ENCODE measurements at places on chromosomes 7 and 10. TPM values are rescaled to one million over a fixed set of nuclear protein-coding genes. Genes with fewer than 3 reads are reported as not detected.
A peak's percentile ranks its signal among the peaks of the same experiment; 100 is the strongest.

- H3K27me3 ChIP-seq, result no peaks in the 10 kb centered on the region
- H3K27ac ChIP-seq, result no peak overlapping the region
- H3K36me3 ChIP-seq, result no peaks in the 10 kb centered on the region
- peak; percentile 44 for DNase-seq
- H3K4me1 ChIP-seq, result peaks cover 4% of the 10 kb centered on the region
These were observed 133.1 kb downstream of the ADARB2 start for GRCh38 chr10:1604246-1604645.

- H3K27me3 ChIP-seq, result no peaks in the 10 kb centered on the region
- no peak overlapping the region for H3K27ac ChIP-seq
- no peak for DNase-seq
- H3K36me3 ChIP-seq, result peaks cover 50% of the 10 kb centered on the region
These were observed 14.5 kb downstream of the TUBGCP2 start for GRCh38 chr10:133294189-133294588.

DNA sequence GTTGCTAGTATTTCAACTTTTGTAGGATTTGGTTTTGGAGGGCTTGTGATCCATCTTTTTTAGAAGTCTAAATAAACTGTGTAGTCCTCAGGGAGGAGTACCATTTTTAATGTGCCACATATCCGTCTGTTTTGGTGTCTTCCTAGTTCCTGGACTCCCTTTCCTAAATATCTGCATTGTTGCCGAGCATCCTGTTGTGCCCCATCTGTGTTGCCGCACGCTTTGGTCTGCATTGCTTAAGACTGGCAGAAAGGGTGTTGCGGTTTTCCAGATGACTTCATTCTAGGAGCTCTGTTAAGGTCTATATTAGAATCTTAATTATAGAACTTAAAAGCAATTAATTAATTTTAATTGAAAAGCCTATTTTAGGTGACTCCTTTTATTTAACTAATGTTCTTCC lies 49.4 kb downstream of the RBM33 start:
- no peaks in the 10 kb centered on the region for H3K27me3 ChIP-seq
- DNase-seq, result no peak
- H3K4me3 ChIP-seq, result no peak overlapping the region
- H3K4me1 ChIP-seq, result peaks cover 6% of the 10 kb centered on the region
- H3K36me3 ChIP-seq, result peaks cover 9% of the 10 kb centered on the region
- no peak overlapping the region for H3K27ac ChIP-seq

The WNT8B gene
- total RNA-seq, result not detected

The SLC26A3 gene
- not detected for total RNA-seq

DNA sequence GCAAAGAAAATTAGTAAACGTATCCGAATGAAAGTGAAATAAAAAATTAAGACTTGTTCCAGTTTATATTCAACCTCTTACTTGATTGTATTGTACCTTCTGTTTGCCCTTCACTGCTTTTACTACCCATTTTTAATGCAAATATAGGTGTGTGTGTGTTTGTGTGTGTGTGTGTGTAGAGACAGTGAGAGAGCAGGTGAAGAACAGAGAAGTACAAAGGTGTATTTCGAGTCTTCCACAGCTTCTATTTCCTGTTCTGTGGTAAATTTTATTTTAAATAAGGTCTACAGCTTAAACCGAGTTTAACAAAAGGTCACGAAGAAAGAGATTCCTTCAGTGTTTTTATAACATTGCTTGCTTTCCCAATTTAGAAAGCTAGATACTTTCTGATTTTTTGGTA lies 12.7 kb upstream of the SVIL start:
- DNase-seq, result no peak
- no peak overlapping the region for H3K27ac ChIP-seq
- peaks cover 3% of the 10 kb centered on the region for H3K36me3 ChIP-seq
- H3K4me3 ChIP-seq, result no peak overlapping the region

GRCh38 chr10:85138046-85138445 lies 809.7 kb downstream of the CCSER2 start:
- no peaks in the 10 kb centered on the region for H3K27me3 ChIP-seq
- H3K4me3 ChIP-seq, result no peak overlapping the region
- no peaks in the 10 kb centered on the region for H3K4me1 ChIP-seq
- H3K36me3 ChIP-seq, result no peaks in the 10 kb centered on the region
- no peak overlapping the region for H3K27ac ChIP-seq

DNA sequence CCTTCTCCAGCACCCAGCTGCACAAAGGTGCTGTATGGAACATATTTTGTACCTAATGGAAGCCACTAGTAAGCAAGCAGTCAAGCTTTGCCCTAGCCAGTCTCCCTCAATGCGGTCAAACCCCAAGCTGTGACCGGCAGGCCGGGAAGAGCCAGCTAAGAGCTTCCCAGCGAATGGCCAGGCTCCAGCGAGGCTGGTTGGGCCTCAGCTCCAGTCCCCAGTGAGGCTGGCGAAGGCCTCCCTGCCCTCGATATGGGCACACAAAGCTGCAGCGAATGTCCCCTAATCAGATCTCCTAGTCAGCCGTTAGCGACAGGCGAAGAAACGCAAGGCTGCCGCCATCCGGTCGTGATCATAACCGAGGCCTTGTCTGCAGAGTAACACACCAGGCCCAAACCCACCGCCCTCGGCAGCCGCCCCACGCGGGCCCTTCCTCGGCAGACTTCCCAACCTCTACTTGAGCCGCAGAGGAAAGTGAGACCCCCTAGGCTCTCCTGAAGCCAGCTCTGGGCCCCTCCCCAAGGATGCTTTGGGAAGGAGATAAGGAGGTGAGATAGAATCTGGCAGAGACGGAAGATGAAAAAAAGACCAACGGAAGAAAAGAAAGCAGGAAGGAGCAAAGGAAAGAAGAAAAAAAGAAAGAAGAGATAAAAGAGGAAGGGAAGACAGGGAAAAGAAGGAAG lies 3.1 kb upstream of the HOXA9 start:
- no peaks in the 10 kb centered on the region for H3K36me3 ChIP-seq
- DNase-seq, result peak; percentile 75
- no peaks in the 10 kb centered on the region for H3K4me1 ChIP-seq

DNA sequence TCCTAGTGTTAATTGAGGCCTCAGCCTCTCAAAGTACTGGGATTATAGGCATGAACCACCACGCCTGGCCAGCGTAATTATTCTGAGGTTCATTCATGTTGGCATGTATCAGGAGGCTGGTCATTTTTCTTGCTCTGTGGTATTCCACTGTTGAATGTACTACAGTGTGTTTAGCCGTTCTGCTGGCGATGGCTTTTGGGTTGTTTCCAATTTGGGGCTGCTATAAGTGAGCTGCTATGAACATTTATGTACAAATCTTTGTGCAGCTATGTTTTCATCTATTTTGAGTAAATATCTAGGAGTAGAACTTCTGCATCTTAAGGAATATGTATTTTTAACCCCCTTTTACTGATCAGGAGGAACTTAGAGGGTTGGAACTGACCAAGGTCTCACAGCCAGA lies 145.8 kb downstream of the AUTS2 start:
- no peaks in the 10 kb centered on the region for H3K36me3 ChIP-seq
- no peaks in the 10 kb centered on the region for H3K27me3 ChIP-seq
- no peak overlapping the region for H3K4me3 ChIP-seq
- no peak for DNase-seq

- H3K4me1 ChIP-seq, result no peaks in the 10 kb centered on the region
- no peak for DNase-seq
- no peak overlapping the region for H3K4me3 ChIP-seq
- H3K27ac ChIP-seq, result no peak overlapping the region
- no peaks in the 10 kb centered on the region for H3K27me3 ChIP-seq
These were observed 30.1 kb downstream of the NEUROD6 start for GRCh38 chr7:31310321-31310935.

DNA sequence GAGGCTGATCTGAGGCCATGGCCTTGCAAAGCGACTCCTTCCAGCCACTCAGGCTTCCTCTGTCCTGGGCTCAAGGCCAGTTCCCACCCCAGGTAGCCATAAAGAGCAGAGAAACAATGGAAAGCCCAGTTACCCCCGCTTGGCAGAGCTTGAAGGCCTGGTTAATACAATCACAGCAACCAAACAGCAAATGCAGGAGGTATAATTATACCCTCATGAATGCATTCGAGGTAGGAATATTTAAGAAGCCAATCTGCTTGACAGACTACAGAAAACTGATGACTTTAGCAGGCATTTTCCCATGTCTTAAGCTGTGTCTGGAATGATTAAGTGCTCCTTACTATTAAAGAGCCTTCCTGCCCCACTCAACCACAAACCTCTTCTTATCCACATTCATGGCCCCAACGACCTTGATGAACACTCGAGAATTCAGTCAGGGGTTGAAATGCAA lies 114.1 kb upstream of the MACROH2A2 start:
- no peaks in the 10 kb centered on the region for H3K36me3 ChIP-seq
- H3K4me3 ChIP-seq, result no peak overlapping the region
- DNase-seq, result no peak
- no peaks in the 10 kb centered on the region for H3K27me3 ChIP-seq

GRCh38 chr10:88057720-88058119 lies 194.3 kb downstream of the PTEN start:
- H3K27ac ChIP-seq, result no peak overlapping the region
- no peaks in the 10 kb centered on the region for H3K36me3 ChIP-seq
- H3K27me3 ChIP-seq, result peaks cover 10% of the 10 kb centered on the region
- no peak for DNase-seq

GRCh38 chr10:102850025-102850518 lies 4.0 kb upstream of the BORCS7 start:
- H3K36me3 ChIP-seq, result no peaks in the 10 kb centered on the region
- no peak for DNase-seq
- H3K4me1 ChIP-seq, result no peaks in the 10 kb centered on the region
- H3K4me3 ChIP-seq, result no peak overlapping the region

GRCh38 chr7:141198194-141198958 lies 124.5 kb downstream of the TMEM178B start:
- no peak for DNase-seq
- no peak overlapping the region for H3K4me3 ChIP-seq
- no peaks in the 10 kb centered on the region for H3K36me3 ChIP-seq
- H3K27ac ChIP-seq, result no peak overlapping the region
- H3K27me3 ChIP-seq, result no peaks in the 10 kb centered on the region
- H3K4me1 ChIP-seq, result peaks cover 4% of the 10 kb centered on the region

GRCh38 chr10:3786295-3787015 lies 1.4 kb upstream of the KLF6 start:
- peak overlapping the region; percentile 84 for H3K4me3 ChIP-seq
- peak; percentile 96 for DNase-seq
- H3K27ac ChIP-seq, result peak overlapping the region; percentile 99
- no peaks in the 10 kb centered on the region for H3K27me3 ChIP-seq
- peaks cover 23% of the 10 kb centered on the region for H3K36me3 ChIP-seq
- H3K4me1 ChIP-seq, result no peaks in the 10 kb centered on the region

- H3K27ac ChIP-seq, result no peak overlapping the region
- no peaks in the 10 kb centered on the region for H3K27me3 ChIP-seq
- H3K36me3 ChIP-seq, result peaks cover 57% of the 10 kb centered on the region
- no peak overlapping the region for H3K4me3 ChIP-seq
These were observed 116.1 kb downstream of the SMURF1 start for GRCh38 chr7:99027841-99028240.

GRCh38 chr7:99685129-99685758 lies 5.4 kb upstream of the CYP3A5 start:
- no peaks in the 10 kb centered on the region for H3K27me3 ChIP-seq
- H3K27ac ChIP-seq, result no peak overlapping the region
- H3K4me3 ChIP-seq, result peak overlapping the region; percentile 23
- no peaks in the 10 kb centered on the region for H3K4me1 ChIP-seq

The TLL2 gene
- 0.11 TPM for total RNA-seq

GRCh38 chr10:105207476-105207995 lies 566.4 kb downstream of the SORCS3 start:
- H3K4me1 ChIP-seq, result no peaks in the 10 kb centered on the region

GRCh38 chr10:86391236-86391840 lies 24.7 kb upstream of the GRID1 start:
- no peak overlapping the region for H3K4me3 ChIP-seq
- DNase-seq, result no peak
- H3K27me3 ChIP-seq, result peaks cover 13% of the 10 kb centered on the region
- no peak overlapping the region for H3K27ac ChIP-seq
- H3K36me3 ChIP-seq, result no peaks in the 10 kb centered on the region

GRCh38 chr7:24978843-24979469 lies 1.0 kb downstream of the OSBPL3 start:
- DNase-seq, result peak; percentile 75
- peaks cover 42% of the 10 kb centered on the region for H3K27me3 ChIP-seq
- no peaks in the 10 kb centered on the region for H3K36me3 ChIP-seq
- no peak overlapping the region for H3K27ac ChIP-seq

- H3K4me1 ChIP-seq, result no peaks in the 10 kb centered on the region
- no peak overlapping the region for H3K27ac ChIP-seq
- no peaks in the 10 kb centered on the region for H3K36me3 ChIP-seq
- H3K27me3 ChIP-seq, result no peaks in the 10 kb centered on the region
- H3K4me3 ChIP-seq, result no peak overlapping the region
These were observed 152.5 kb upstream of the STK17A start for GRCh38 chr7:43430411-43430810.

- no peaks in the 10 kb centered on the region for H3K36me3 ChIP-seq
- no peaks in the 10 kb centered on the region for H3K4me1 ChIP-seq
- H3K4me3 ChIP-seq, result no peak within 1 kb of the TSS
- H3K27ac ChIP-seq, result no peak within 1 kb of the TSS
- no peaks in the 10 kb centered on the region for H3K27me3 ChIP-seq
These were observed at the start of gene PPP1R3A for GRCh38 chr7:113918946-113919345. Gene PPP1R3A (minus strand): TSS chr7:113919009. CDS start chr7:113918996, 13 bp downstream.

DNA sequence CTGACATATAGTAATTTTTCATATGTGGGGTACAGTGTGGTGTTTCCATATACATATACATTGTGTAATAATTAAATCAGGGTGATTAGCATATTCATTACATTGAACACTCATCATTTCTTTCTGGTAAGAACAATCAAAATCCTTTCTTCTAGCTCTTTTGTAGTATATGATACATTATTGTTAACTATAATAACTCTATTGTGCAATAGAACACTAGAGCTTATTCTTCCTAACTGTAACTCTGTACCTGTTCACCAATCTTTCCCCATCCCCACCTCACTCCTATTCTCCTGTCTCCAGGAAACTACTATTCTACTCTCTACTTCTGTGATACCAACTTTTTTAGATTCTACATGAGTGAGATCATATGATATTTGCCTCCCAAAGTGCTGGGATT lies 9.4 kb downstream of the BZW2 start:
- no peaks in the 10 kb centered on the region for H3K36me3 ChIP-seq
- no peak overlapping the region for H3K4me3 ChIP-seq
- no peaks in the 10 kb centered on the region for H3K27me3 ChIP-seq
- no peak for DNase-seq
- peaks cover 6% of the 10 kb centered on the region for H3K4me1 ChIP-seq

GRCh38 chr7:42953994-42954393 lies 21.8 kb downstream of the MRPL32 start:
- no peak overlapping the region for H3K27ac ChIP-seq
- H3K27me3 ChIP-seq, result no peaks in the 10 kb centered on the region
- H3K36me3 ChIP-seq, result peaks cover 4% of the 10 kb centered on the region
- no peak overlapping the region for H3K4me3 ChIP-seq

- DNase-seq, result no peak
- no peak overlapping the region for H3K4me3 ChIP-seq
- no peaks in the 10 kb centered on the region for H3K4me1 ChIP-seq
- no peaks in the 10 kb centered on the region for H3K36me3 ChIP-seq
- no peak overlapping the region for H3K27ac ChIP-seq
These were observed 586.6 kb upstream of the POT1 start for GRCh38 chr7:125516194-125516593.

DNA sequence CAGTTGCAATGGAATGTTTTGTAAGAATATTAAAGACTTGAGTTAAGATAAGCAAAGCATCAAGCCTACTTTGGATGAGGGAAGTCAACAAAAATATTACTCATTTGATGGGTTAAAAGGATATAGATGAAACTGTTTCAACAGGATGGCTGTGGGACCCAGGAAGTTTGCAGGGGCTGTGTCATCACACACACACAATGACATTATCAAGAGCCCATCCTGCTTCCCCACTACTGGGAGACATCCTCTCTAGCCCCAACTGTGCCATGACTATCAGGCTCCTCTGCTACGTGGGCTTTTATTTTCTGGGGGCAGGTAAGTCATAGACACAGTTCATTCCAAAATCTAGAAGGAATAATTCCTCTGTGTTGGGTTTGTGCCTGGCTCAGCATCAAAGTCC lies 78.8 kb upstream of the PRSS1 start:
- no peaks in the 10 kb centered on the region for H3K27me3 ChIP-seq
- H3K4me3 ChIP-seq, result no peak overlapping the region
- no peak for DNase-seq
- H3K27ac ChIP-seq, result no peak overlapping the region
- no peaks in the 10 kb centered on the region for H3K4me1 ChIP-seq

All from endodermal cell (in vitro differentiated cells).